ENCODE measurements at places on chromosomes 2 and 18.

- peak; percentile 38 for DNase-seq
Observed at GRCh38 chr2:117411983-117412382, 402.5 kb upstream of the DDX18 start.

- DNase-seq = no peak
Observed at GRCh38 chr18:45335282-45336043, 279.8 kb upstream of the SLC14A2 start.

- no peak for DNase-seq
Observed at GRCh38 chr2:219608399-219608964, 10.8 kb downstream of the STK11IP start.

DNA sequence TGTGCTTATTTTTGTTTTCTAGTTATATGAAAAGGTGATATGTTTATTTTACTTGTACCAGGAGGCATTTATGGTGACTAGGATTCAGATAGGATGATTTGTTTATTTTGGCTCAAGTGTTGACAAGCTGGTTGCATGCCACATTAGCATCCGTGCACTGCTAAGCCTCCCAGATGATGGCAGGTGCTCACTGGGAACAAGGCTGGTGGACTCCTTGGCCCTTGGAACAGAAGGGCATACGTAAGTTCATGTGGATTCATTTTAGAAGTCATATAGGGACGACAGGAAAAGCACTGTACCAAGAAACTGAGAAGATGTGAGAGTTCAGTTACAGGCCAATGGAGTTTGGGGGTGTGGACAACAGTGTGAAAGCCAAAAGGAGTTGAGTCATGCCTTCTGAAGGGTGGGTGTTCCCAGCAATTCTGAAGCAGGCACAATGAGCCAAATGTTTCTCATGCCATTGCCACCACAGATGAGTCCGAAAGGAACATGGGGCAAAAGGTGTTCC lies 166.2 kb downstream of the PHLPP1 start:
- DNase-seq = no peak

DNA sequence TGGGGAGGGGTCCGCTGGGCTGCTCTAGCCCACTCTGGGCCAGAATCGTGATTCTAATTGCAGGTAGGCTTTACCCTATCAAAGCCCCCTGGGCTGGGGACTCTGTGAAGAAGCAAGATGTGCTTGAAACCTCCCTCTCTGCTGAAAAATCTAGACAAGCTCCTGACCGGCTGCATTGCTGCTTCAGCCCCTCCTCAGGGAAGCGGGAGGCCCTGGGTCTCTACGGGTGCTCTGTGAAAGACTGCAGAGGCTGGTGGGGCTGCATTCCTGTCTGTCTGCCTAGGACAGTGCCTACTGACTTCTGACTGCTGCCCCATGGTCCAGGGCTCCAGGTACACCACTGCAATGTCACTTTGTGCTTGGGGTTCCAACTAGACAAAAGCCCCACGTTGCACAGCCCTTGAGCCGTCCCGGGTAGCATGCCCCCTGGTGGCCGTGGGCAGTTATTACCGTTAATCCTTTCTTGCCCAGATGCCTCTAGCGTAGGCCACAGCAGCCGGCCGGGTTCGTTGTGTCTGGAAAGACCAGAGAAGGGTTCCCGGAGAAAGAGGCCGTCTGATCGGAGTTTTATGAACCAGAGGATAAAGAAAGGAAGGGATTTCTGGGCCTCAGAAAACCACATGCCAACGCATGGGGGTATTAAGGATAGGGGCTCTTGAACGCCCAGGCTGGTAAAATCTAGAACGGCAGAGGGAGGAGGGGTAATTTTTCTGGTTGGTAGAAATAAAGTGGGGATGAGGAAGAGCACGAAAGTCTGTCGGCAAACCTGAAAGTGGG lies 15.9 kb upstream of the C1QL2 start:
- peak; percentile 71 for DNase-seq

GRCh38 chr2:8087480-8087840 lies 594.4 kb upstream of the ID2 start:
- no peak for DNase-seq

- DNase-seq = no peak
Observed at GRCh38 chr2:160507046-160507407, 13.4 kb upstream of the RBMS1 start.

DNA sequence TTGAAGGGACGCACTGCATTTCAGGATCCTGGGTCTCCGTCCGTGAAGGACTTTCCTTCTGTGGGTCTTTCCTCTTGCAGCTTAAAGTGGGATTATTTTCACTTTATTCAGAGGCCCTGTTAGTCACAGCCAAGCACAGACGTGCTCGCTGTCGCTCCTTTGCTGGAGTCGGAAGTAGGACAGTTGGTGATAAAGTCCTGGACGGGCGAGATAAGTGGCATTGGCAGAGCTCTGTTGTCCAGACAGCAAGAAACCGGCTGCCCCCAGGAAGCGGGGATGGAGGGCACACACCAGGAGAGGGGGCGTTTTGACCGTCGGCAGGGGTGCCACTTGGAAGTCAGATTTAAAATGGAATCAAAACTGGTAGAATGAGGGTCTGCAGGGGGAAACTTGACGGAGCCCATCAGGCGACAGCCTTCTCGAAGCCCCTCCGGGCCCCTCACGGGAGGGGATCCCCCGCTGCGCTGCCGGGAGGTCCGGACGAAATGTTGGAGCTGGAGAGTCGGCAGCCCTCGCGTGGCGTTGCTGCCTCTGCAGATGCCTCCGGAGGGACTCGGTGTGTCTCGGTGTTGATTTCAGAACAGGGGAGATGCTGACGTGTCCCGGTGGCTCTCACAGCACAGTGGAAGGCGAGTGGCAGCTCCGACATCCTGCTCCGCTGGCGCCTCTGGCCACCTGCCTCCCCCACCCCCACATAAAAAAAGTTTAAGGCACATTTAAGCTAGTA lies 124.2 kb downstream of the NFATC1 start:
- no peak for DNase-seq

- no peak for DNase-seq
Observed at GRCh38 chr2:44954889-44955592, 13.5 kb downstream of the SIX3 start.

- no peak for DNase-seq
Observed at GRCh38 chr18:13026583-13027270, 35.6 kb downstream of the CEP192 start.

DNA sequence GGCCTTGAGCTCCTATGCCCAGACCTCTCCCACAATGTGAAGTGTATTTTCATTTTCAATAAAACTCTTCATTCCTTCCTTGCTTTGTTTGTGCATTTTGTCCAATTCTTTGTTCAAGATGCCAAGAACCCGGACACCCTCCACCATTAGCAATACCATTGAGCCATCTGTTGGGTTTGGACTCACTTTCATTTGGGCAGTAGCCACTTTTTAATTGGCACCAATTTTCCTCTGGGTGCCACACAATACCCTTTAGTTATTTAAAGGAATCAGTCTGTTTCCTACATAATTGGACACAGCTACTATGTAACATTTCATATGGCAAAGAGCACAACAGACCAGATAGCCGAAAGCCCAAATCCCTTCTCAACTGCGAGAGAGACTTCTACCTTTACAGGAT lies 22.5 kb upstream of the SLC35G4 start:
- DNase-seq = no peak

DNA sequence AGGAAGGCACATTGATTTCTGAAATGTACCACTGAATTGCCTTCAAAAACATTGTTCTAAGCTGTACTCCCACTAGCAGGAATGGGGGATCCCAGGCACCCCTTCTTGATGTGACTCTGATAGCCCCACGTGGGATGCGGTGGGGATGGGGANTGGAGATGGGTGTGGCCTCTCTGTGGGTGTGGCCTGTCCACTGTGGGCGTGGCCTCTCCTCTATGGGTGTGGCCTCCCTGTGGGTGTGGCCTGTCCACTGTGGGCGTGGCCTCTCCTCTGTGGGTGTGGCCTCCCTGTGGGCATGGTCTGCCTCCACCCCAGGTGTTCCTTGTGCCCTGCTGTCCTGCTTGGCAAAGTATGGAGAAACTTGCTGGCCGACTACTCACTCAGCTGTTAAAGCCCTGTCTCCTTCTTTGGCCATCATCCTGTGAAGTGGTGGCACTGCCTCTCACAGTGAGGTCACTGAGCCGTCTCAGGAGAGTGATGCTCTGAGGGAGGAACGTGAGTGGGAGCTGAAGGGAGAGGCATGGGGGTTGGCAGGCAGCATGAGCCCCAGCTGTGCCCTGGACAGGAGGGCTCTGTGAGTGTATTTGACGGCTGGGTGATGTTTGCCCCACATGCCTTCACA lies 6.7 kb upstream of the PARD6G start:
- DNase-seq = peak; percentile 39

GRCh38 chr2:218465987-218466633 lies 47.2 kb downstream of the VIL1 start:
- DNase-seq = peak; percentile 48

GRCh38 chr2:190093793-190094192 lies 31.3 kb upstream of the MSTN start:
- no peak for DNase-seq

DNA sequence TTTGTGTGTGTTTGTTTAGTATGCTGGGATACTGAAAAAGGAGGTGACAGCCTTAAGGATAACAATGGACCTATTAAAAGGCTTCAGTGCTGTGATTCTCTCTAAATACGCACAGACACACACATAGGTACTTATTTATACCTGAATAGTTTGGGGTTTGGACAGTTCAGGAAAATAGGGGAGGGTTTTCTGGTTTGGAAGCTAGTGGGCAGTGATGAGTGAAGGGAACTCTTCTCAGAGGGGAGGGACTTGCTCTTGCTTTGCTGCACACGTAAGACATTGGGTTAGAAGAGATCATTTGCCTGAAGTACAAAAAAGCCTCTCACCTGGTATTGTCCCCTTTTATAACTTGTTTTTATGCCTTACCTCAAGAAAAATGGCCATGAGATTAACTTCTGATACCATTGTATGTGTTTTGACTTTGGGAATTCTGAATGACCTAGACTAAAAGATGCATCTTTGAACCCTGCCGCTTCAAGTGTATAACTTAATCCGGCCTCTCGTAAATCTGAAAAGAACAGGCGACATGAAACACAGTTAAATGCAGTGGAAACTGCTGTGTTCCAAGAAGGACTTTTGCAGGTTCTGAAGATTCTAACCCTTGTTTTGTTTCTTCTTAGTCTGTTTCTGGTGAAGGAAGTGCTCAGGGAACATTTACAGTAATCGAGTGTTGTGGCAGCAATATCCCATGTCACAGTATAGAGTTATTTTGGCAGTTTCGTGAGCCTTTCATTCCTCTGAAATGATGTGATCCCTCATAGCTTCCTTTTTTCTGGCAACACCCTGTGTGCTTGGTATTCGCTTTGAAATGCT lies 2.5 kb downstream of the CRIM1 start:
- peak; percentile 9 for DNase-seq

GRCh38 chr2:105490204-105490603 lies 91.4 kb upstream of the FHL2 start:
- no peak for DNase-seq

DNA sequence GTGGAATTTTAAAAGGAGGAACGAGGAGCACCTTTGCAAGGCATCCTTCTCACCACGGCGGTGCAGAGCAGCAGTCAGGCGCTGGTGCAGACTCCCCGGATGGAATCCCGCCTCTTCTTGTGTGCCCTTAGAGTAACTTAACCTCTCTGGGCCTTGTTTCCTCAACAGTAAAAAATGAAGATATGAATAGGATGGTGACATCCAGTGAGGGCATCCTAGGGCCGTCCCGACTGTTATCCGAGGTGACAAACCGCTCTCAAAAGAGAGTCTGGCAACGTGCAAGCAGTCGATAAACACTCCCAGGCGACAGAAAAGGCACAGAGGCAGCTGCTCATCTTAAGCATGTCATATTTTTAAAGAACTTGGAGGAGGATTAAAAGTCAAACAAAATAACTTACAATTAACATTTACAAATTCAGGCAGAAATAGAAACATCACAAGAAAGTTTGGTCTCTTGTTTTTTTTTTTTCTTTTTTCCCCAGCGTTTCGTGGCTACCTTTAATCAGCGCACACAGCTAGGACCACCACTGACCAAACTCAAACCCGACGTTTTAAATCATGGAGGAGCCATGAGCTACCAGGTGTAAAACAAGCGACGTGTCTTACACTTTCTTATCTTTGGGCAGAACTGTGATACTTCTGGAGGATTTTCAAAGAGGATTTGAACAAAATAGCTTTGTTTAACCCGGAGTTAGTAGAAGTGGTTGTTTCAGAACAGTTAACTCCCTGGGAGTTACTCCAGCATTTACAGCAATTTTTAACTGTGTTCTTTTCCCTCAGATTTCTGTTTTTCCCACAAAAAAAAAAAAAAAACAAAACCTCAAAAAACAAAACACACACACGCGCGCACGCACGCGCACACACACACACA lies 2.1 kb downstream of the MBP start:
- no peak for DNase-seq

DNA sequence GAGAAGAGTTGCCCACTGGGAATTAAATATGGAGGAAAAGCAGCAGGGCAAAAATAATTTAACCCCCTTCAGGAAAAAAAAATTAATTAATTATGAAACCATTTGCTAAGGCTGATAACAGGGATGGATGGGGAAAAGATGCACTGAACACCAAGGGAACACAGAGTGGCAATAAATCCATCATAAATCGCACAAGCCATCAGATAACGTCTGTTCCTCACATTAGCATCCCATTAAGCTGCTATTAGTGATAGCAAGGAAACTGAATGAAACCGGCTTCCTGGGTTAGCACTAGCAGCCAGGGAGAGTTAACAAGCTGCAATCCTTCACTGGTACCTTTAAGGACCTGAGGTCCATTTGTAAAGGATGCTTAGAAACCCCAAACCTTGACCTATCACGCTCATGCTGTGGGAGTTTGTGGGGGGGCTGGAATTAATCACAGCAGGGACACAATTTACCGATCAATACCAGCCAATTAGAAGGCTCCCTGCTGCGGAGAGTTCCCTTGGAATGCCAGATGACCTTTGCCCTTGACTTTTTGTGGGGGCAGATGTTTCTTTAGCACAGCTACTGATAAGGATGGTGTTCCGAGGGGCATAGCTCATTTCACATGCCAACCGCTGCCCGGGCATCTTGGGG lies 175.5 kb upstream of the KLF7 start:
- DNase-seq = no peak

DNA sequence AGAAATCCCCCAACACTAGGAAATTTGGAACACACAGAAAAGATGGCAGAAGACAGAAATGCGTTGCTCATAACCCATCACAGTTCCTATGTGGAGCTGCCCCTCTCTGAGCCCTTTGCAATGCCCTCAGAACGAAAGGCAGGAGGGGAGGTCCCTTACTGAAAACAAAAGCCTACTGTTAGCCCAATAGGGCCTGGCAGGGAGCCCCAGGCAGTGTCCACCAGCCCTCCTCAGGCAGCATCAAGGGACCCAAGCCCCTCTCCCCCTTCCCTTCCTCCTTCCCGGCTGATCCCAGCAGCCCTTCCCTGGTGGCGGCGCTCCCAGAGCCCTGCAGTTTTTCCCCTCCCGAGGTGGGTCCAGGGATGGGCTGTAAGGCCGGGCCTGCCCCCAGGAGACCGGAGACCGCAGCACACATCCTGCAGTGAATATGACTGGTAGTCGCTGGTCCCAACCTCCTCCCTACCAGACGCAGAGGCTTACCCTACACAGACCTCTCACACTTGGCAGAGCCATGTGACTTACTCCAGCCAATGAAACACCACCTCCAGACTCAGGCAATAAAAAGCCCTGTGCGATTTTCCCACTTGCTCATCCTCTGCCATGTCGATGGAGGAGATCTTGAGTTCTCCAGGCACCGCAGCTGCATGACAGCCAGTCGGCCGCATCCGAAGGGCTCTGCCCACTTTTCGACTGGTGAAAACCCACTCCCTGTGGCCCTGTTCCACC lies 19.4 kb upstream of the DUSP2 start:
- DNase-seq = peak; percentile 85
